ENCODE measurements at places on chromosomes 5 and 9.
A peak's percentile ranks its signal among the peaks of the same experiment; 100 is the strongest.

DNA sequence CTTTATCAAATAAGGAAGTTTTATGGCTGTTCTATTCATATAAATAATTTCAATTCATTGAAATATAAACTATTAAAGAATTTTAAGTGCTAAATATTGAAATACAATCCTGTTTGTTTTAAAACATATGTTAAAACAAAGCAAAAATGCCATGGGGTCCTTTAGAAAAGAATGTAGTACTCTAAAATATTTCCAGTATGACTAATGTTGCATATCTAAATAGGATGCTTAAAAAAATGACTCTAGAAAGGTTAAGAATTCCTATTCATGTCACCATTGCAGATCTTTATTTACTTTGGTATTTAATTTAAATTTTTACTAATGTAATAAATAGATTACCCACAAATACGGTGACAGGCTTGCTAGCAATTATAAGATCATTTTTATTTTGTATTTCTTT is 132.3 kb downstream of the ZNF608 start:
- no peak for DNase-seq

DNA sequence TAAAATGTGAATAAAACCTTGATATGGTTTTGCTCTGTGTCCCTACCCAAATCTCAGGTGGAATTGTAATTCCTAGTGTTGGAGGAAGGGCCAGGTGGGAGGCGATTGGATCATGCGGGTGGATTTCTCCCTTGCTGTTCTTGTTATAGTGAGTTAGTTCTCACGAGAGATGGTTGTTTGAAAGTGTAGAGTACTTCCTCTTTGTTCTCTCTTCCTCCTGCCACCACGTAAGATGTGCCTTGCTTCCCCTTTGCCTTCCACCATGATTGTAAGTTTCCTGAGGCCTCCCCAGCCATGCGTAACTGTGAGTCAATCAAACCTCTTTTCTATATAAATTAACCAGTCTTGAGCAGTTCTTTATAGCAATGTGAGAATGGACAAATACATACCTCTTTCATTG is 34.9 kb downstream of the TARS1 start:
- DNase-seq, result no peak

- DNase-seq, result no peak
These were observed 216.0 kb upstream of the ANKRD55 start for GRCh38 chr5:56449071-56449640.

GRCh38 chr5:144504929-144505577 is 334.4 kb downstream of the KCTD16 start:
- DNase-seq, result no peak

GRCh38 chr9:95635986-95636671 is 119.4 kb upstream of the PTCH1 start:
- DNase-seq, result no peak

GRCh38 chr5:122581629-122582028 is 193.3 kb upstream of the SNX2 start:
- DNase-seq, result no peak

GRCh38 chr5:39176759-39177630 is 42.4 kb downstream of the FYB1 start:
- DNase-seq, result no peak

DNA sequence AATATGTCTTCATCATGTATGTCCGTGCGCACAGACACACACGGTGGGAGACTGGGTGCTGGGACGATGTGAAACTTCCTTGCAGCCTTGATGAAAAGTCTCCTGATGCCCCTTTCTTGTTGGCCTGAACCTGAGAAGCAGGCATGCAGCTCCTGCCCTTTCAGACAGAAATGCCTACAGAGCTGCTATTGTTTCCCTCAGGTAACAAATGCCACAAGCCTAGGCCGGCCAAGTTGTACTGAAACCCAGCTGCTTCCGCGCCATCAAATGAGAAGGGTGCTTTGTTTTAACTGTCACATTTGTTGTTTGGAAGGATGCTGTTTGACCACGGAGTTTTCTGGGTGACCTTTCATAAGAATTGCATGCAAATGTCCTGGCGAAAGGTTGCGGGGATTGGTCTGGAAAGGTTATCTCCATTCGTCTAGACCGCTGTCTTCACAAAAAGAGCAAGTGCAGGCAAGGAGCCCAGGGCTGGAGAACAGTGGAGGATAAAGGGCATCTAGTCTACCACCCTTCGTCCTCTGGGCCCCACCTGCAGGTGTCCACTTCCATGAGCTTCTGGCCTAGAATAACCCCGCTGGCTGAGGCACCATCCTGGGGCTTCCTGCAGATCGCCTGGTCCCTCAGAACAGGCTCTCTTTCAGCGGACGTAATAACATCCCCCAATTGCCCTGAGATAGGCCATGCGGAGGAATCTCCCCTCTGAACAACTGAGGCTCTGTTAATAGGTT is 197.2 kb downstream of the SEMA6A start:
- DNase-seq, result no peak

GRCh38 chr5:127056896-127057295 is 16.4 kb downstream of the C5orf63 start:
- DNase-seq, result no peak

DNA sequence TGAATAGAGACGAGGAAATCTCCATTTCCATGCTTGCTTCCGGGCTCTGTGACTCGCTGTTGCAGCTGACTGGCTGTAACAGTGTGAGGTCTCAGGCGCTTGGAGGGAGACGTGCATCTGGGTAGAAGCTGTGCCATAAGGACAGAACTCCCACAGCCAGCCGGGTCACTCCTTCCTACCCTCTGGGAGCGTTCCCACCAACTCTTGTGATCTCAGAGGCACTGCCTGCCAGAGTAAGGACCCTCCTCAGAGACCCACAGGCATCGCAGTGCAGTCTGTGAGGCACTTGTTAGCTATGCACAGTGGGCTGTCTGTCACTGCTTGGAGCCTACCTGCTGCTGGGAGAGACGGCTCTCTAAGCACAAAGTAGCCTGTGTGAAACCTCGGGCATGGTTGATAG is 203.4 kb upstream of the SEMA6A start:
- DNase-seq, result no peak

DNA sequence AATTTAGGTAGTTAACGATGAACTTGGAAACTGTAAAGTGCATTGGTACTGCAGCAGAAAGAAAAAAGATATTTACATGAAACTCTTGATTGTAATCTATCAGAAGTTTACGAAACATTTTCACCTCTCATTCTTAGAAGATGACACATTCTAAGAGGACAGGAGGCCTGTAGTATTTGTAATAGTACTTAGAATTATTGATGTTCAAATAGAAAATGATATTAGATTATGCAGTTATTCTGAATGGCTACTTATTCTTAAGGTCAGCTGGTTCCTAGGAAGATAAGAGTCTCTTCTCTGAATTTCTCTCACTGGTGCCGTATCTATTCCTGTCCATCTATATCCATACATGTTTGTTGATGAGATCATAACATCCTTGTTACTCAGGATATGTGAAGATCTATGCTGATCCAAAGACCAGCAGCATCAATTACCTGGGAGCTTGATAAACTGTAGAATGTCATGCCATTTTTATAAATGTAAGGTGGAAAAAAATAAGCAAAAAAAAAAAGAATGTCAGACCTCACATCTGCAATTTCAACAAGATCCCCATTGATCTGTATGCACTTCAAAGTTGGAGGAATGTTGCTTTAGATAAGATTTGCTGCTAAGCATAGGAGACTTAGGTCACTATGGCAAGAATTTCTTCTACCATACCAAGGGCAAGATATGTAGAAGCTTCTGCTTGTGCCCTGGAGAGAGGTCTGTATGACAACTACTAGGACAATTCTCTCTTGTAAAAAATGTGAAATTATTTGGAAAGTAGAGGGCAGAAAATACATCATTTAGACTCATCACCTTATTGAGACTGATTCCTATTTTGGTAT is 42.4 kb upstream of the RICTOR start:
- DNase-seq, result no peak

DNA sequence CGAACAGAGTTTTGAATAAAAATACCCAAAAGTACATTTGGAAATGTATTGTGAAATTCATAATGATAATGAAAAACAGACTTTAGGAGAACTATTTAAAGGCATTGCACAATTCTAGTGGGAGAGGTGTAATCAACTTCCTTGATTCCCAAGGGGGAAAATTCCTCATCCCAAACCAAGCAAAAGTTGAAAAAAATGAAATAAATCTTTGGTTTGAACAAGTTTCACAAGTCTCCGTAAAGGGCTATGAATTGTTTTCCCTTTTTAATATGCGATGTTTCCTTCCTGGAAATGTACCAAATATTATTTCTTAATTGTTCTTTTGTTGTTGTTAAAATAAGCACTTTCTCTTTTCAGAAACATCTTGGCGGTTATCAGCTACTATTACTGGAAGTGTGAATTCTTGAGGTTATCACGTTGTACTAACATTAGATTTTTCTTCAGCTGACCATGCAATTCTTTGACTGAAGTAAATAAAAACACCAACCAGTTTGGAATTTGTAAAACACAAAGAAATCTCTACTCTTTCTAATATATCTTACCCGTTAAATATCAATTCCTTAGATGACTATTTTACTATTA is 59.3 kb downstream of the SVEP1 start:
- no peak for DNase-seq

GRCh38 chr5:125412561-125413495 is 666.4 kb upstream of the ZNF608 start:
- DNase-seq, result peak; percentile 54

DNA sequence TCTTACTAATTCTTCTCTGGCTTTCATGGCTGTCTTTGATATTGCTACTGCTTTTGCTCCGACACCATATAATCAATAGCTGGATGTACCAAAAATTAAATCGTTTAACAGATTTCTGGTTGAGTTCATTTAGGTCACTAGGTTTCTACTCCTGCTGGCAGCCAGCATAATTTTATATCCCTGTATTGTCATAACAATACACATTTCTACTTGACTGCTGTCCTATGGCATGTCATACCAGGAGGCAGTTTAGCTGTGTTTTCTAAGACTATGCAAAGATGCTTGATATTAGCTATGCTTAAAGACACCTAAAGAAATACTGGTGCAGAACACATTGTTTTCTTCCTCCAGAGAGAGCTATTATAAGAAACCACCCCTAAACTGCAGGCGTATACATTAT is 337.2 kb upstream of the CDH6 start:
- DNase-seq, result no peak

- DNase-seq, result no peak
These were observed 35.2 kb downstream of the MACIR start for GRCh38 chr5:103293719-103294118.

GRCh38 chr9:101849102-101849707 is 110.8 kb upstream of the GRIN3A start:
- DNase-seq, result no peak

- DNase-seq, result no peak
These were observed 21.0 kb downstream of the RMI1 start for GRCh38 chr9:84001621-84002020.
